Central memory CD4-positive, alpha-beta T cell (primary cell): ENCODE measurements at places on chromosomes 4 and X.

- DNase-seq, result no peak
Measured at GRCh38 chrX:9117851-9118250, 83.9 kb upstream of the FAM9B start.

DNA sequence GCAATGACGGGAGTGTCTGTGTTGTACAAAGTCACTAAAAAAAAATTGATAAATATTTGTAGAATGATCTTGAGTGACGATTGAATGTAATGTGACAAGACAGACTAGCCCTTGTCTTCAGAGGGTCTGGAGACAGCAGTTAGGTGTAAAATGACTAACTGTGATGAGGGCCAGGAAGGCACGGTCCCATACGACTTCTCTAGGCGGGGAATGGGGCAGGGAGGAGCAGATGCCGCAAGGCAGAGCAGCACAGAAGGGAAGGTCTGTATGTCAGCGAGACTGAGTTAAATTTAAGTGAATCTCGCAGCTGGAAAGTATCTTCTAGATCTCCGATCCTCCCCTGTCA, 405 bp downstream of the CENPE start:
- no peak for DNase-seq

GRCh38 chrX:153778684-153779101, 2.1 kb upstream of the SRPK3 start:
- DNase-seq, result no peak

GRCh38 chr4:137632842-137633241, 100.5 kb upstream of the PCDH18 start:
- DNase-seq, result no peak

DNA sequence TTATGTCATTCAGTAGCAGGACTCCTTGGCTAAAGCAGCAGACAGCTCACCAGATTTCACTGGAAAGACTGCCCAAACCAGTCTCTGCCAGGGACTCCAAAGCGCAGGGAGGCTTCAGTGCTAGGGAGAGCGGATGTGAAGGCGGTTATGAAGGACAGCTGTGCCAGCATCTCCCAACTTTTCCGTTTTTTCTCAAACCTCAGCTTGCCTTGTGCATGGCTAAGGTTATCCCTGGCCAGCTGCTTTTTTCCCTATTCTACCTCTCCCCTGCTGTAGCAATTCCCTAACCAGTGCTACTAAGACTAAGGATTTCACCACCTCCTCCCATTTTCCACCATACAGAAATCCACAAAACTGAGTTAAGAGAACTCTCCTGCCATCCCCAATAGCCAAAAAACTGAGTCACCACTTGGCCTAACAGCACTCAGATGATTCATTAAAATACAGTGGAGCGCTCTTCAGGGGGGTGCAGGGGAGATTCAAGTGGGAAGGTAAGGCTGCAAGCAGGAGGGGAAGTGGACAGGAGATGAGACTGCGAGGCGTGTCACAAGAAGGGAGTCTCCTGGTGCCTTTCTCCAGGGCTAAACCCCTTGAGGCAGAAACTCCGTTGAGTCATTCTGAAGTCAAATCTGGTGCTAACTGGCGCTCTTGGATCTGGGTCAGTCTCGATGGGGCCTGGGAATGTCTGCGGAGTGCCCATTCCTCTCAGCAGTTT, 90.7 kb downstream of the PALLD start:
- no peak for DNase-seq

DNA sequence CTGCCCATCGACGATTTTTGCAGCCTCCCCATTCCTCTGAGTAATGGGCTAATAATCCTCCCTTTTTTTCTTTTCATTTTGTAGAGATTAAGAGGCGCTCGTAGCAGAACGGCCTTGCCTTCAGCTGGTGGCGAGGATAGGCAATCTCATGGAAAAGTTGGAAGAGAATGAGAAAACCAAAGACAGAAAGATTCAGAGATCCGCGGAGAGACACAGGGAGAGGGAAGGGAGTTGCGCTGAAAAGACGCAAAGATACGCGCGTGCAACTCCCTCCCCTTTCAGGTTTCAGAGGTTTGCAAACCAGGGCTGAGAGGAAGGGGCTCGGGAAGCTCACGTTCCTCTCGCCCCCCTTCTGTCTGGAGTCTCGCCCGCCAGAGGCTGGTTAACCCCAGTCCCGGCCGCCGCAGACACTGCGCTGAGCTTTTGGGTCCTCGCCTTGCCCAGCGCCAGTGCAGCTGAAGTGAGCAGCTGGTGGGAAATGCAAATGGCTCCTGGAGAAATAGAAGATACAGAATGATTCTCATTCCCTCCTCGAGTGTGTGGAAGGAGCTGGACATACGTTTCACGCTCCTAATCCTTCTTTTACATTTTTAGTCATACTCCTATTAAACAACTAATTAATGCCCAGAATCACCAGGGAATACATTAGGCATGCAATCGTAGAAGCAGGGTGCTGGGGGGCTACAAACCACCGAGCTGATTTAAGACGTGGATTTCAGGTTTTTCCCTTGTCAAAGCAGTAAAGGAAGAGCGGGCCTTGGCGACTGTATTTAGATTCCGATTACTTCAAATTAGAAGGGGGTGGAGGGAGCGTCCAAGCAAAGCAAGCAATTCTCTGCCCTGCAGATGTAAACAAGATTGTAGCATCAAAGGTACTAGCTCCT, 16.6 kb upstream of the PITX2 start:
- no peak for DNase-seq

GRCh38 chr4:18394656-18395055, 373.1 kb upstream of the LCORL start:
- DNase-seq, result no peak

GRCh38 chr4:14841801-14842768, 160.2 kb upstream of the CPEB2 start:
- DNase-seq, result no peak

DNA sequence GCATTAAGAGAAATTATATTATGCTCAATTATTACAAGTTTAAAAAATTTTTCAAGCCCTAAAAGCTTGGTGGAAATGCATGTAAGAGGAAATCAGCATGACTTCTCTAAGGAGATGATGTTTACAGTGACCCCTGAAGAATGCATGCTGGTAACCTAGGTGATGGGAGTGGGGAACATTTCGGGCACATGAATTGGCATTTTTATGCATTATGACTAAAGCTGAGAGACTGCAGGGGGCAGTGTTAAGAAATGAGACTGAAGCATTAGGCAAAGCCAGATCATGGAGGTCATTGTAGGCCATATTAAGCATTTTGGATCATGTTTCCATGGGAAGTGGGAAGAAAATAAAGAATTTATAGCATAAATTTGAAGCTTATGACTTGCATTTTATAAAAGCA, 421.3 kb downstream of the FAT4 start:
- DNase-seq, result no peak

- DNase-seq, result no peak
Measured at GRCh38 chrX:133636009-133636408, 220.7 kb upstream of the GPC4 start.
